Renal cortical epithelial cell (primary cell): ENCODE measurements at places on chromosomes 6 and 20. TPM values are rescaled to one million over a fixed set of nuclear protein-coding genes. Genes with fewer than 3 reads are reported as not detected.
A peak's percentile ranks its signal among the peaks of the same experiment; 100 is the strongest.

PAK5 gene
- total RNA-seq, result not detected in 2 replicates

NKAIN2 gene
- not detected in 2 replicates for total RNA-seq

DNA sequence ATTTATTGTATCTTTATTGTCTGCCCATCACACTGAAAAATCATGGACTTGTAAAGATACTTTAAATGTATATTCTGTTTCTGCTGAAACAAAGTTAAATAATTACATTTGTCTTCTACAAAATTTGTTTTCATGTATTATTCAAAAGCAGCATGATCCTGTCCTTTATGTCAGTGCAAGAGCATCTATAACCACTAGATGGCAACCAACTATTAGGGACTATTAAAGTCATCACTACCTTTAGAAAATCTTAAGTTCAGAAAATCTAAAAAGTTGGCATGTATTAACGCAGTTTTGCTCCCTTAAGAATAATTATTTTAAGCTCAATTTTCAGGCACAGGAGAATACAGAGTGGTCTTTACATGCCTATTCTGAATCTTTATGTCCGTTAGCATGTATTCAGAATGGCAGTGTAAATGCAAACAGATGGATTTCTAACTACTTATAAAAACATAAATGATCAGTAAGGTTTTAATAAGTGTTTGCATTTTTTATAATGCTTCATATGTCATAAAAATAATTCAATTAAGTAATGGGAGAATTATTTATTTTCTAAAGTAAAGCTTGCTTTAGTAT is 17.8 kb downstream of the TMEM30A start:
- peak; percentile 78 for DNase-seq

DNA sequence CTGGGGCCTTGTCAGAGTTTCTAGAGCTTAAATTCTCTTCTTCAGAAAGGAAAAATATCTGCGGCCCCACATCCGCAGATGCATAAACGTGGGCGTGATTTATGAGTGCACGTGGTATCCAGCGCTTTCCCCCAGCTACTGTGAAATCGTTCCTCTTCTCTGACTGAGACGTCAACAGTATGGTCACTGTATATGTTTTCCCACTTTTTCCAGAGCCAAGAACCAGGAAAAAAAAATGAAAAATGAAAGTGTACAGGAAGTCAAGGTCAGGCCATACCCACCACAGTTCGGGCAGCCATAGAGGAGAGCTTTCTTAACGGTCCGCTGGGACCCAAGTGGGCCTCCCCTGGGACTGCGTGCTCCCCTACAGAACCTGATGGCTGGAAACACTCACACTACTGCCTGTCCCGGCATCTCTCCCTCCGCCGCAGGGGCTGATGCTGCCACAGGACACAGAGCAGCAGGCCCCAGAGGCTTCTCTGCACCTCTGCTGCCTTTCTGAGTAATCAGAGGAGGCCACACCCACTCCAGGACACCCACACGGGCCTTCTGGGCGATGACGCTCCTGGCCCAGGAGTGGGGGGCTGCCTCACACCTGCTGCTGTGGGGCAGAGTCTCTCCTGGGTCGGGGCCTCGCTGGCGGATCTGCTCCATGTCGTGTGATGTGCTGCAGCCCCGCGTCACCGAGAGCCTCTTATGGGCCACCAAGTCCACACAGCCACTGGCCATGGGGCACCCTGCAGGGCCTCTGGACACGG is 16.4 kb upstream of the STX16 start:
- DNase-seq, result no peak

GRCh38 chr6:78513856-78514255 is 353.5 kb upstream of the IRAK1BP1 start:
- no peak for DNase-seq

DNA sequence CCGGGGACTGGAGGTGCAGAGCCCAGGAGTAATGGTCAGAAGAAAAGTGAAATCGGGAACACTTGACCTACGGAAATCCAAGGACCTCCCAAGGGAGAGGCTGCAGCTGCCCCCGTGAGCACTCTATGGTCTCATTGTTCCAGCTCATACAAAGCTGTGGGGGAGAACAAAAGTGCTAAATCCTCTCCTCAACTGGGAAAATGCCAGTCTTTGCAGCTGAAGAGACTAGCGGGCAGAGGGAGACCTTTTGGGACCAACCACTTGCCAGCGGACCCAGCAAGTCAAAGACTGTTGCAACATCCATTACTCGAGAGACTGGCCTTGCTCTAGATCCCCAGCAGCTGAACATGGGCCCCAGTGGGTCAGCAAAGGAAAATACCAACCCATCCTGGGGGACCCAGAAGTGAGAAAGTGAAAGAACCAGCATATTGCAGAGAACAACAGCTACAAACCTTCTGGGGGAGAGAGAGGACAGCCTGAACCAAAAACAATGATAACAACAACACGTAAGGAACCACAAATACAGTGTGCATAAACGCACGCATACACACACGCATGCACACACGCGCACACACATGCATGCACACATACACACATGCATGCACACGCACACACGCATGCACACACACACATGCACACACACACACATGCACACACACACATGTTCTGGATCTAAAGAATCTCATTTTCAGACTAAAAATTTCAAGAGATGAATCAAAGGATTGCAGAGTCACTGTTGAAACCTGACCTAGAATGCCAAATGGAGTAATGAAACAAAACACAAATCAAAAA is 24.7 kb upstream of the ELMO2 start:
- no peak for DNase-seq

PPP1R3G gene
- total RNA-seq, result 4.7 and 6.3 TPM in 2 replicates

GRCh38 chr20:33790566-33790965 is 20.6 kb upstream of the CHMP4B start:
- no peak for DNase-seq

TSHZ2 gene
- total RNA-seq, result 0.17 and 0.30 TPM in 2 replicates
